Activated CD8-positive, alpha-beta memory T cell treated with anti-CD3 and anti-CD28 coated beads for 1 hour (primary cell): ENCODE measurements at places on chromosomes 16 and 17.
A peak's percentile ranks its signal among the peaks of the same experiment; 100 is the strongest.

DNA sequence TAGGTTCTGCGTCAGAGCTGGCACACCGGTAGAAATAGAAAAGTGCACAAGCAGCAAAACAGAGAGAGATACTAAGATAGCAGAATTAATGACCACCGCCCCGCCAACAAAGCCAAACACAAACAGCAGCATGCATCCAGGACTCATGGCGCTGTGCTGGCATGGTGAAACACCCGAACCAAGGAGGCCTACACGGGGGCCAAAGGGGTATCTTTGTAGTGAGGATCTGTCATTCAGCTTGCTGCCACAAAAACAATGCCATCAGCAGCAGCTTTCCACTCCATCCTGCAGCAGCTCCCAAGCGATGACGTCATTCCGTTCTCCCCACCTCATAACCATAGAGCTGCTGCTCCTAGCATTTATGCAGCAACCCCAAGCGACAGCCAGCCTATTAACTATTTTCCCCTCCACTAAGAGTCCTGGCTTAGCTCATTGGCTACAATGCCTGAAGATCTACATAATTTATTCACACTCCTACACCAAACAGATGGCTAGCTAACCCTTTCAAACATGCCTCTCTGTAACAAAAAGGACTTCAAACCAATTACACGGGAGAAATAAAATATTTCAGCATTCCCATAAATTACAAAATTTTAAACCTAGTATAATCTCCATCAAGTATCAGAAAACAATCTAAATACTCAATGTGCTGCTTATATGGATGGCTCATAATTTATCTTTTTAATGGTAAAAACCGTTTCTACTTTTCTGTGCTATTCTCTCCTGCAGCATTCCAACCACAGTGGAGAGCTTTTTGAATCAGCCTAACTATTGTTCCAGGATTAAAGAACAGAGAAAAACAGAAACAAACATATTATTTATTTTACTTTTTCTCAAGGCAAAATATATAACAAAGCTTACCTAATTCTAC, 73.9 kb downstream of the SPAG9 start:
- no peak for DNase-seq

DNA sequence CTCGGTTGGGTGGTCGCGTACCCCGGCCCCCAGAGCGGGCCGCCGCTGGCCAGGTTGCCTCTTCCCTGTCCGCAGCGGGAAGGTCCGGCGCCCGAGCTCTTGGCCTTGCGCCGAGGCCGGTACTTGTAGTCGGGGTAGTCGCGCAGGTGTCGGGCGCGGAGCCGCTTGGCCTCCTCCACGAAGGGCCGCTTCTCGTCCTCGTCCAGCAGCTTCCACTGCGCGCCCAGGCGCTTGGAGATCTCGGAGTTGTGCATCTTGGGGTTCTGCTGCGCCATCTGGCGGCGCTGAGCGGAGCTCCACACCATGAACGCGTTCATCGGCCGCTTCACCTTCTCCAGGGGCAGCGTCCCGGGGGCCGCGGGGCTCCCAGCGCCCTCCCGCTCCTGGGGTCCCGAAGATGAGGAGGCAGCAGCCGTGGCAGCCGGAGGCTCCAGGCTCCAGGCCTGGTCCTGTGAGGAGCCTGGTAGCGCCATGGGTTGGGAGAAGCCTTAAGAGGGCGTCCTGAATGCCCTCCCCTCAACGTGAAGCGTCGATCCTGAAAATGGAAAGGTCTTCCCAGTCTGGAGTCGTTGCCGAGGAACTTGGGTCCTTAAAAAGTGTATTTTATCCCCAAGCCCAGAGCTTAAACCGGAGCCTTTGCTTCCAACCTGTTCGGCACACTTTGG, 558 bp downstream of the SOX15 start:
- no peak for DNase-seq

DNA sequence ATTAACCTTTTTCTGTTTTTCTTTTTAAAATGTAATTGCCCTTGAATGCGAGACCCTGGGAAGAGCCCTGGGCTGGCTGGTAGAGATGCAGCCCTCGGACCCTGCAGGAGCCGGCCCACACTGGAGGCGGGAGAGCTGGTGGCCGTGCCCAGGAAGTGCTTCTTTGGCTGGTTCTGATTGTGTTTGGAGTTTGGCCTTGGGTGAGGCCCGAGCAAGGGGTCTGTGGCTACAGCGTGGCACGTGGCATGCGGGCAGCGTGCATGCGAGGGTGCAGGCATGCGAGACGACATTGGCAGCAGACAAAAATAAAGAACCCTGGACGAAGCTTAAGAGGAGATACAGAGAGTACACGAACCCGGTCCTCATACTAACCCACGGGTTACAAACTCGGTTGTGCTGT, 49.7 kb downstream of the PRMT7 start:
- no peak for DNase-seq

- DNase-seq = no peak
These were observed 9.2 kb downstream of the CACNG1 start for GRCh38 chr17:67053438-67054000.

DNA sequence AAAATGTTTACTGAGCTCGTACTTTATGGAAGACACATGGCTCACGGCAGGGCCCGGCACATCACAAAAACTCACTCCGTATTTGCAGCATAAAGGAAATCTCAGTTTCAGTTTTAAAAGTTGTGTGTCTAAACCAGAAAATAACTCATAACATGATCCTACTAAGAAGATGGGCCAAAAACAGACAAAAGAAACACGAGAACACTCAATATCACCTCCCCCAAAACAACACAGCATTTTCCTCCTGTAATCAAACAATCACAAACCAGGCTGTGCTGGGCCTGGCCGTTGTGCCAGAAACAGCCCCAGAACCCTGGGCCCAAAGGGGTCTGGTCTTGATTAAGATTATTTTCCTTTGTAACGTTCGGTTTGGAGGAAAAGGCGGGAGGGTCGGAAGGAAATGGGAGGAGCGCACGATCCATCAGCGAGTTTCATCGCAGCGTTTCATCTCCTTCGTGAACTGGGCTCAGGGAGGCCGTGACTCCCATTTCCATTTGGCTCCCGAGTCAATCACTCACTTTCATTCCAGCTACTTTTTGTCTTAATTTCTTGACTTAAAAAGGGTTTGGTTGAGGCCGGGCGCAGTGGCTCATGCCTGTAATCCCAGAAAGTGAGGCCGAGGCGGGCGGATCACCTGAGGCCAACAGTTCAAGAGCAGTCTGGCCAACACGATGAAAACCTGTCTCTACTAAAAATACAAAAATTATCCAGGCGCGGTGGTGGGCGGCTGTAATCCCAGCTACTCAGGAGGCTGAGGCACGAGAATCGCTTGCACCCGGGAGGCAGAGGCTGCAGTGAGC, 61.4 kb downstream of the NXN start:
- DNase-seq = no peak

DNA sequence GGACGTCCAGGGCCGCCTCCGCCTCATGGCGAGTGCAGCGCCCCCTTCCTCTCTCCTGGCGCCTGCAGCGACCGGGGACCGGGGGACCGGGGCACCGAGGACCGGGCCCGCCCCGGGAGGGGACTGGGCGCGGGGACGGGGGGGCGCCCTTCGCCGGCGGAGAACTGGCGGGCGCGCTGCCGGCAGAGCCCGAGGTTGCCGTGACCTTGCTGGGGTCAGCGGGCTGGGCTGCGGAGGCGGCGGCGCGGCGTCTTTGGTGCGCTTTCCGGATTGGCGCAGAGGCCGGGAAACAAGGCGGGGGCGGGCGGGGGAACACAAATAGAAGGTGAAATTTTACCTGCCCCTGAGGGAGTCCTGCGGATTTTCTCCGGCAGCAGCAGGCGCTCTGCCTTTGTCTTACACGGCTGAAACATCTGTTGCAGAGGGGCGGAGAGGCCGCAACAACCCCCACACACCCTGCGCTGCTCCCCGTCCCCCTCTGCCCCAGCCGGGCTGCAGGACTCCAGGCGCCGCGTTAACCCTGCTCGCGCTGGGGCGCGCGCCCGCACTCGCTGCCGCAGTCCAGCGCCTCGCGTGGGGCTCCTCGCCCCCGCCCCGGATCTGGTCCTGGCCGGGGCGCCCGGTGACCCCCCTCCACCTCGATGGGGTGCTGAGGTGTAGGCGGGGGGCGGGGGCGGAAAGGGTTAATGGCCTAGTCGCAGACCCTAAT, 53.5 kb downstream of the SREBF1 start:
- peak; percentile 35 for DNase-seq

- no peak for DNase-seq
These were observed 498.2 kb upstream of the ERCC4 start for GRCh38 chr16:13421726-13422125.

GRCh38 chr16:85048921-85049562, 21.4 kb downstream of the KIAA0513 start:
- no peak for DNase-seq

DNA sequence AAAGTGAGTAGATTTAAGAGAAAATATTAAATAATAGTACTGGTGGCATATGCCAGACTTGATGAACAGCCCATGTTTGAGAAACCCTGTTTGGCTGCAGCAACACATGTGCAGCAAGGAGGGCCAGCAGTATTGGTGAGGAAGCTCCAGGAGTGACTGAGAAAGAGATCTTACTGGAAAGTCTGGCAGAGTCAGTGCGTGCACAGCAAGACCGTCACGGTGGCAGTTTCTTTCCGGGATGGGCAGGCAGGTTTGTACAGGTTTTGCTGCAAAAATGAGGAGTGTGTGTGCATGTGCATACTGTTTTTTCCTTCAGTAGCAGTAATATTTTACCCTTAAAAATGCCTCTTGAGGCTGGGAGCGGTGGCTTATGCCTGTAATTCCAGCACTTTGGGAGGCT, 41.4 kb downstream of the KSR1 start:
- DNase-seq = no peak

GRCh38 chr17:5226940-5227878, 7.5 kb downstream of the SCIMP start:
- peak; percentile 16 for DNase-seq

DNA sequence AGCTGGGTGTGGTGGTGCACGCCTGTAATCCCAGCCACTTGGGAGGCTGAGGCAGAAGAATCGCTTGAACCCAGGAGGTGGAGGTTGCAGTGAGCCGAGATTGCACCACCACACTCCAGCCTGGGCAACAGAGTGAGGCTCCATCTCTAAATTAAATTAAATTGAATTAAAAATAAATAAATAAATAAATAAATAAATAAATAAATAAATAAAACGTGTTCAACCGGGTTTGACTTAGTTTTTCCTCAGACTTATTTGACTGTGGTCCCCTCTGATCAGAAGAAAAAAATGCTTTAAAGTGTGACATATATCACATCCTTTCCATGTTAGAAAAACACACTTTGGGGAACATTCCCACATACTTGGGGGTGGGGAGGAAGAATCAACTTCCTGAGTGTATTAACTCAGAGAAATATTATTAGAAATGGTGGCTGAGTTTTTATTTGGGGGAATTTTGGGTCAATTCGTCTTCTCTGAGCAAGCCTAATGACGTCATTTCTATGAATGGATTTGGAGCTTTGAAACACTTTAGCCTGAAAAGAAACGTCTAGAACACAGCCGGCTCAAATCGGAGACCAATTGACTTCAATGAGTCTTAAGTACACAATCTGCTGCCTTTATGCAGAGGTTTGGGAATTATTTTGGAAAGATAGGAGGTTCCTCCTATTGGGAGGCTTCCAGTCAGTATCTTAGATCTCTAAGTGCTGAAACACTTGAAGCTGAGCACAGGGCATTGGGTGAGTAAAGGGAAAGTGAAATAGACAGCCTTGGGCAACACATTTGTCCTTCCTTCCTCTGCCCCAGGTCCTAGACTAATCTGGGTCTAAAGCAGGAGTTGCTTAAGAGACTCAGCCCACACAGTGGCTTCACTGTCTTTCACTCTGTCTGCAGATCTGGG, 132.6 kb downstream of the PITPNC1 start:
- no peak for DNase-seq

- no peak for DNase-seq
These were observed 99.3 kb downstream of the NLK start for GRCh38 chr17:28141773-28142172.

- DNase-seq = no peak
These were observed 477 bp upstream of the CLDN9 start for GRCh38 chr16:3012246-3012645.

DNA sequence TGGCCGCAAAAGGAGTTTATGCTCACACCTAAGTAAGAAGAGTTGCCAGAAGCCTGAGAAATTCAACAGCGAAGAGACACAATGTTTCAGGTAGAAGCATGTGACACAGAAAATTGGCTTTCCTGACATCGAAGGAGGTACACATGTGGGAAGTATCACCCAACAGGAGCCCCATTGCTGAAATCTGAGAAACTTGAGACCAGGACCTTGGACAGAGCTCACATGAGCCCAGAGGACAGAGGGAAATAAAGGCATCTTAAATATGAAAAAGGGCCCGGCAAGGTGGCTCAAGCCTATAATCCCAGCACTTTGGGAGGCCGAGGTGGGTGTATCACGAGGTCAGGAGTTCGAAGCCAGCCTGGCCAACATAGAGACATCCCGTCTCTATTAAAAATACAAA, 304.1 kb upstream of the C16orf82 start:
- no peak for DNase-seq

GRCh38 chr17:38914741-38915638, 10.4 kb upstream of the LASP1NB start:
- no peak for DNase-seq

- peak; percentile 33 for DNase-seq
These were observed 72.2 kb downstream of the ZNF778 start for GRCh38 chr16:89289428-89290395.

DNA sequence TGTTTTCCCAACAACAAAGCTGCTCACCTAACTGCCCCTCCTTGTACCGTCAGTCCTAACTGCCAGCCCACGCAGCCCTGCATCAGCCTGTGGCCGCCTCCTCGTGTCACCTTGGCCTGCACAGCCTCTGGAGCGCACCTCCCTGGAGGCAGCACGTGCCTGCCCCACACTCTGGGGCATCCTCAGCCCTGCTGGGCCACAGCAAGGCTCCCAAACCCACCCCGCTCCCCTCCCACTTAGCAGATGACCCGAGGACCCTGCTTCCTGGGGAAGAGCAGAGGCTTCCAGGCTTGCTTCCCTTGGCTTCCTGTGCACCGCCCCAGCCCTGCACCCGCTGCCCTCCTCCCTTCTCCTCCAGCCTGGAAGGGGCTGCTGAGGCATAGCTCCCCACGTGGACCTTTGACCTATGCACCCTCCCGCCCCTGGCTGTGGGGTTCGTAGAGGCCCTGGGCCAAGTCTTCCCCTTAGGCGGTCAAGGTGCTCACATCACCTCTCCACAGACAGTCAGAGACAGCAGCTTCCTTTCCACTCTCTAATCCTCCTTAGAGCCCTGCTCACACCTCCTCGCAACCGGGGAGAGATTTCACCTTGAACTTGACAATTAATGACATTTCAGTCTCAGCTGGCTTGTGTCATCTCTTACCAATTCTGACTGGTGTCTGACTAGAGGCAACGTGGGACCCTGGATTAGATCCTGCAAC, 115.0 kb downstream of the MGAT5B start:
- no peak for DNase-seq

GRCh38 chr17:82281502-82282238, 8.2 kb upstream of the CSNK1D start:
- DNase-seq = no peak

- DNase-seq = no peak
These were observed 42.7 kb downstream of the STAT3 start for GRCh38 chr17:42345396-42346073.

GRCh38 chr16:60414613-60415012, 1621.6 kb downstream of the CDH8 start:
- DNase-seq = no peak
